ENCODE measurements at places on chromosomes 5 and 9.

DNA sequence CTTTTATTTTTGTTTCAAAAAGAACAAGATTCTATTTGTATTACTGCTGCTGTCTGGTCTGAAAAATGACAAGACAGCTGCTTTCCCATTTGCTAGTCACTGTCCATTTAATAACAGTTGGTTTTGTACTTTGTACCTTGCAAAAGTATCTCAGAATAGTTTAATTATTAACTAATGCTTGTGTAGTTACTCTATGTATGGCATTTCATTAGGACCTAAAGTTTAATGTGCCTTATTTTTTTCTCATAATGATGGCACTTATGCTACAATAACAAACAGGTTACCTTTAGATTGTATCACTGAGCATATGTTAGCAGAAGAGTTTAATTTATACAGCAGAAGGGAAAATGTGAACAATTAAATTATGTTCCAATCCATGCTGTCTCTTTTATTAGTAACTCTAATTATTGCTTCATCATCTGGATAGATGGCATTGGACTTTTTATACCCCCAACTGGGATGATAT, 134.2 kb downstream of the CDH10 start:
- H3K36me3 ChIP-seq, result no peaks in the 10 kb centered on the region
- H3K27me3 ChIP-seq, result no peaks in the 10 kb centered on the region
- no peak for ATAC-seq
- H3K27ac ChIP-seq, result no peak overlapping the region
- no peaks in the 10 kb centered on the region for H3K4me1 ChIP-seq
- H3K4me3 ChIP-seq, result no peak overlapping the region

- H3K36me3 ChIP-seq, result no peaks in the 10 kb centered on the region
- ATAC-seq, result peak; percentile 84
Observed at GRCh38 chr5:157915638-157916037, 56.7 kb upstream of the CLINT1 start.

DNA sequence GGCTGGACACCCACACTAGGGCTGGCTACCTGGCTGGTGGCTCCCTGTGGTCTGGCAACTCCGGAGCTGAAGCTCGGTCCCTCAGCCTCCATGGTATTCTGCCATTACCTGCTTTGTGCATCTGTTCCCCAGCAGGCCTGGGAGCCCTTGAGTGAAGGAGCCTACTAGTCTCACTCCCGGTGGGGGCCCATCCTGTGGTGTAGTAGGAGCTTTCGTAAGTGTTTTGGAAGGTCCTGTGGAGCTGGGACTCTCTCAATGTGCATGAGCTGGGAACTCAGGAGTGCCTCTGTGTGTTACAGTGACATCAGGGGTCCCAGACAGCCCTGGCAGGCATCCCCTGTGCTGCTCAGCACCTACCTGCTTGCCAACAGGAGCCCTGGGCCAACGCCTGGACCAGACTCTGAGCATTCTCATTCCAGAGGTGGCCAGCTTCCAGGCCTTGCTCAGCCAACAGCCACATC, 267.1 kb downstream of the GADD45G start:
- peak overlapping the region; percentile 73 for H3K27ac ChIP-seq
- no peak for ATAC-seq
- no peaks in the 10 kb centered on the region for H3K4me1 ChIP-seq
- H3K27me3 ChIP-seq, result no peaks in the 10 kb centered on the region
- no peak overlapping the region for H3K4me3 ChIP-seq
- no peaks in the 10 kb centered on the region for H3K36me3 ChIP-seq

GRCh38 chr5:344668-345067, 23.2 kb downstream of the AHRR start:
- H3K27me3 ChIP-seq, result peaks cover 29% of the 10 kb centered on the region
- no peak overlapping the region for H3K4me3 ChIP-seq
- H3K4me1 ChIP-seq, result no peaks in the 10 kb centered on the region
- H3K27ac ChIP-seq, result no peak overlapping the region

GRCh38 chr9:28624771-28625170, 1051.5 kb upstream of the C9orf72 start:
- ATAC-seq, result no peak
- no peaks in the 10 kb centered on the region for H3K36me3 ChIP-seq
- no peak overlapping the region for H3K27ac ChIP-seq

GRCh38 chr5:13276156-13276555, 668.3 kb downstream of the DNAH5 start:
- no peaks in the 10 kb centered on the region for H3K36me3 ChIP-seq
- H3K4me3 ChIP-seq, result no peak overlapping the region

- no peak for ATAC-seq
- H3K4me3 ChIP-seq, result no peak overlapping the region
- H3K36me3 ChIP-seq, result no peaks in the 10 kb centered on the region
- H3K27me3 ChIP-seq, result peaks cover 77% of the 10 kb centered on the region
Observed at GRCh38 chr9:123368023-123368422, 12.0 kb downstream of the CRB2 start.

DNA sequence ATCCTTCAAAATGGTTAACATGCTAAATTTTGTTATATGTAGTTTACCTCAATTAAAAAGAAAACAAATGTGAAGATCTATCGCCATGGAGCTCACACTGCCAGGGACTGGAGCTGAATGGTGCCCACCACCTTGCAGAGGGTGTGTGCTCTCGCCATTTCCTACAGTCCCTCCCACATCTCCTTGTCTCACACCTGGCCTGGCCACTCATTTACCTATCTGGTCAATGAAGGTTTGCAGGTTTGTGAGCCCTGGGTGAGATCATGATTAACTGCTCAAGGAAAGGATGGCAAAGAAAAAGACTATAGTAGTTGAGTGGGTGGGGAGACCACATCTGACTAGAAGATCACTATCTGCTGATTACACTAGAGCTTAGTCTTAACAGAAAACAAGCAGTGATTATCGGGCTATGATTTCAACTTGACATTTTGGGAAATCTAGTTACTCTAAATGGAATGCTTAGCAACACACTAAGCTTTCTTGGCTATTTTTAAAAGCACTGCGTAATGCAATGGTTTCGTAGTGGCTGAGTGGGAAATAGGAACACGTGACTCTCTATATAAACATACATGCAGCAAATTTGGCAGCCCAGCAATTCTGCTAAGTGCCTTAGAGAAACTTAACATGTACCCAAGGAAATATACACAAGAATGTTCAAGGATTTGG, 27.3 kb downstream of the PUM3 start:
- no peaks in the 10 kb centered on the region for H3K36me3 ChIP-seq
- H3K4me1 ChIP-seq, result peaks cover 39% of the 10 kb centered on the region
- H3K27me3 ChIP-seq, result no peaks in the 10 kb centered on the region
- peak; percentile 88 for ATAC-seq

GRCh38 chr5:174837919-174838902, 113.8 kb downstream of the MSX2 start:
- H3K4me3 ChIP-seq, result no peak overlapping the region
- no peaks in the 10 kb centered on the region for H3K27me3 ChIP-seq
- peak; percentile 84 for ATAC-seq

- no peak overlapping the region for H3K27ac ChIP-seq
- H3K36me3 ChIP-seq, result no peaks in the 10 kb centered on the region
- H3K4me3 ChIP-seq, result no peak overlapping the region
Observed at GRCh38 chr5:86461169-86461956, 156.4 kb upstream of the COX7C start.

GRCh38 chr9:5510360-5510931, at the start of gene PDCD1LG2:
Gene PDCD1LG2 (plus strand): TSS chr9:5510531. CDS start chr9:5522547, 12,016 bp downstream.
- H3K4me1 ChIP-seq, result peaks cover 5% of the 10 kb centered on the region
- peak; percentile 41 for ATAC-seq
- no peaks in the 10 kb centered on the region for H3K36me3 ChIP-seq
- H3K27ac ChIP-seq, result peak within 1 kb of the TSS; percentile 52
- H3K4me3 ChIP-seq, result peak within 1 kb of the TSS; percentile 33

GRCh38 chr9:87611776-87612175, 114.1 kb downstream of the DAPK1 start:
- H3K4me3 ChIP-seq, result no peak overlapping the region
- H3K27ac ChIP-seq, result peak overlapping the region; percentile 71
- H3K36me3 ChIP-seq, result peaks cover 30% of the 10 kb centered on the region
- peaks cover 5% of the 10 kb centered on the region for H3K4me1 ChIP-seq

- H3K36me3 ChIP-seq, result no peaks in the 10 kb centered on the region
- ATAC-seq, result no peak
- no peaks in the 10 kb centered on the region for H3K27me3 ChIP-seq
- H3K27ac ChIP-seq, result no peak overlapping the region
Observed at GRCh38 chr9:124724415-124725067, 46.6 kb downstream of the NR6A1 start.

DNA sequence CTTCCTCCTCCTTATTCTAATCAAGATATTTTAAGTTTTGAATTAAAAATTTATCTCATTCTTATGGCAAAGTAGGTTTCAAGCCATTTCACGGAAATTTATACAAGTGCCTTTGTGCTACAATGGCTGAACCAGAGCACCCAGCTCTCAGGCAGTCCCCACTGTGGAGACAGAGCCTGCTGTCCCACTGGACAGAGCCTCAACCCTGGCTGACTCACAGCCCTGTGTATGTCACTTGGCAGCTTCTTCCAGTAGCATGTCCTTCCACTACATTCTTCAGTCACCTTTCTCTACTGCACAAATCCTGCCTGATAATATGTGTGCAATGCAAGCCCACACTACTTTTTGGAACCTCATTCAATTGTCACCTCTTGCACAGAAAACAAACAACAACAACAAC, 253.1 kb downstream of the PDE4D start:
- H3K27ac ChIP-seq, result no peak overlapping the region
- no peaks in the 10 kb centered on the region for H3K27me3 ChIP-seq
- no peaks in the 10 kb centered on the region for H3K36me3 ChIP-seq
- ATAC-seq, result no peak

DNA sequence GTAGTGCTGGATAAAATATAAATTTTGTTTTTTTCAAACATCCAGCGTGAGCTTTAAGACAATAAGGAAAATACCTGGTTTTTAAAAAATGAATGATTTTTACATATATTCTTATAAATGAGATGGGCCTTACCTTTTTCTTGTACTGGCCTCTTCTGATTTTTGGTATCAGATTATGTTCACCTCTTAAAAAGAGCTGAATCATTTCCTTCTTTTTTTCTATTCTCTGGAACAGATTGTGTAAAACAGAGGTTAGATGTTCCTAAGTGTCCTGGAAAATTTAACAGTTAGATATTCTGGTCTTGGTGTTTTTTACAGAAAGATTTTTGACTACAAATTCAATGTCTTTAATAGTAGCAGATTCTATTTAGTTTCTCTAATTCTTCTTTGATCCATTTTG, 74.6 kb downstream of the NDUFAF2 start:
- no peaks in the 10 kb centered on the region for H3K36me3 ChIP-seq
- peaks cover 22% of the 10 kb centered on the region for H3K4me1 ChIP-seq
- ATAC-seq, result no peak
- no peak overlapping the region for H3K27ac ChIP-seq
- H3K27me3 ChIP-seq, result no peaks in the 10 kb centered on the region
- no peak overlapping the region for H3K4me3 ChIP-seq

DNA sequence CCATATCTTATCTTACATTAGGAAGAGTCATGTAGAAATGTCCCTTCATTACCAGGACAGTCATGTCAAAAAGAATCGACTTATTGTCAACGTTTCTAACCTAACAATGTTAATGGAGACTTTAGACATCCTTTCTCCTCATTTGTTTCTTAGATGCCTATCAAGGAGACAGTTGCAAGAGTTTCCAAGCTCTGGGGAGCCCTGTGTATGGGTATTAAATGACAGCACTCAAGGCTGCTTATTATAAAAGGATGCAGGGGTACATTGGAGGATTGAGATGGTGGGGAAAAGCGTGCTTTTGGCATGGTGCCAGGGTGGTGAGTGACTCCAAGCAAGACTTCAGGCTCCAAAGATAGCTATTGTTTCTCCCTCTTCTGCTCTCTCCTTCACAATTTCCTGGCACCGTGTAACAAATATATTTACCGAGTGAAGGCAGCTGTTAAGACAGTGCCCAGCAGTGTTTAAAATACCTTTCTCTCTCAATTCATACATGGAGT, 461.3 kb upstream of the CLINT1 start:
- H3K36me3 ChIP-seq, result no peaks in the 10 kb centered on the region
- no peaks in the 10 kb centered on the region for H3K4me1 ChIP-seq
- no peak overlapping the region for H3K27ac ChIP-seq
- H3K4me3 ChIP-seq, result no peak overlapping the region

DNA sequence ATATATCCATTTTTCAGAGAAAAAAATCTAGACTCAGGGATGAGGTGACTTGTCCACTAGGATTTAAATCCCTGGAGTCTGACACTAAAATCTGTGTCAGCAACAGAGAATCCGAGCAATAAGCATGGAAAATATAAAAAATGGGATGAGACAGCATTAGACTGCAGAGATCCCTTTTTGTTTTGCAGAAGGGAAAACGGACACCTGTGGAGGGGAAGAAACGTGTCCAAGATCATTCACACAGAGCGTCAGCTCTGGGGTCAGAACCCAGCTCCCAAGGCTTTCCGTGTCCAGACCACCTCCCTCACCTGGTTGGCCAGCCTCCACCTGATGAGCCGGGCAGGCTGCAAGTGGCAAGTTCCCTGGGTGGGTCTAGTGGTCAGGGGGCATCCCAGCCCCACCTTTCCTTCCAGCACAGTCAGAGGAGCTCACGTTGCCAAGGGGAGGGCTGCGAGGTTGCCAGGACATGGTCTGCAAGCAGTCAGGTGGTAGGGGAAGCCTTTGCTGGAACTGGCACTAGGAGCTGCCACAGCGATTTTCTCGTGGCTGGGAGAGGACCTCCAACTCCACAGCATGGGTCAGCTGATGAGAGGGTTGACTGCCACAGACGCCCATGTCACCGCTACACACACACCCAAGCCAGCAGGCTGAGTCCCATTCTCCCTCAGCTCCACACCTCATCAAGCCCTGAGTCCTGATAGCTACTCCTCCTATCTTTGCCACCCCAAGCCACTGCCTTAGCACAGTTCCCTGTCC, 65.9 kb upstream of the CPLX2 start:
- H3K4me1 ChIP-seq, result no peaks in the 10 kb centered on the region
- H3K36me3 ChIP-seq, result no peaks in the 10 kb centered on the region
- no peak overlapping the region for H3K27ac ChIP-seq
- H3K4me3 ChIP-seq, result no peak overlapping the region

GRCh38 chr9:136193127-136193890, 11.6 kb downstream of the LHX3 start:
- ATAC-seq, result no peak
- no peaks in the 10 kb centered on the region for H3K36me3 ChIP-seq
- peaks cover 2% of the 10 kb centered on the region for H3K4me1 ChIP-seq
- peaks cover 100% of the 10 kb centered on the region for H3K27me3 ChIP-seq
- no peak overlapping the region for H3K27ac ChIP-seq
- no peak overlapping the region for H3K4me3 ChIP-seq

- H3K27me3 ChIP-seq, result no peaks in the 10 kb centered on the region
- no peaks in the 10 kb centered on the region for H3K36me3 ChIP-seq
- H3K4me1 ChIP-seq, result no peaks in the 10 kb centered on the region
Observed at GRCh38 chr9:5566054-5566618, 55.8 kb downstream of the PDCD1LG2 start.

GRCh38 chr9:69186841-69187611, 12.9 kb downstream of the TJP2 start:
- H3K4me1 ChIP-seq, result peaks cover 21% of the 10 kb centered on the region
- H3K4me3 ChIP-seq, result no peak overlapping the region
- peak; percentile 63 for ATAC-seq
- peak overlapping the region; percentile 74 for H3K27ac ChIP-seq
- no peaks in the 10 kb centered on the region for H3K36me3 ChIP-seq

All from gastroesophageal sphincter (tissue), 4 donors.